ENCODE measurements at places on chromosomes 12 and 14.

DNA sequence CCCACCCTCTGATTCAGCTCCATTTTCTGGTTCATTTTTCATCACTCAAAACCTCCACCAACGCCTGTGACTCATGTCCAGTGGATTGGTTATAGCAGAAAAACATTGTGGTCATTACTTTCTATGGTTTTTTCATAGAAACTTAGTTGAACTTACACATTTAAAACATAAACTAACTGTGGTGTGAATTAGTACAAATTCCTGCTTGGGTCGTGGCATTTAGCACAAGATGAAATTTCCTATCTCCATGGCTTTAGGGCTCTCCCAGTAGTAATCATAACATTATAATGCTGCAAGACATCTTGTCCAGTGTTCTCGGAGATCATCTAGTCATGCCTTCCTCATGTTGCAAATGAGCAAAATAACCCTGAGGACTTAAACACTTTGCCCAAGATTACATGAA lies 7.1 kb downstream of the RNASE7 start:
- no peak for DNase-seq

DNA sequence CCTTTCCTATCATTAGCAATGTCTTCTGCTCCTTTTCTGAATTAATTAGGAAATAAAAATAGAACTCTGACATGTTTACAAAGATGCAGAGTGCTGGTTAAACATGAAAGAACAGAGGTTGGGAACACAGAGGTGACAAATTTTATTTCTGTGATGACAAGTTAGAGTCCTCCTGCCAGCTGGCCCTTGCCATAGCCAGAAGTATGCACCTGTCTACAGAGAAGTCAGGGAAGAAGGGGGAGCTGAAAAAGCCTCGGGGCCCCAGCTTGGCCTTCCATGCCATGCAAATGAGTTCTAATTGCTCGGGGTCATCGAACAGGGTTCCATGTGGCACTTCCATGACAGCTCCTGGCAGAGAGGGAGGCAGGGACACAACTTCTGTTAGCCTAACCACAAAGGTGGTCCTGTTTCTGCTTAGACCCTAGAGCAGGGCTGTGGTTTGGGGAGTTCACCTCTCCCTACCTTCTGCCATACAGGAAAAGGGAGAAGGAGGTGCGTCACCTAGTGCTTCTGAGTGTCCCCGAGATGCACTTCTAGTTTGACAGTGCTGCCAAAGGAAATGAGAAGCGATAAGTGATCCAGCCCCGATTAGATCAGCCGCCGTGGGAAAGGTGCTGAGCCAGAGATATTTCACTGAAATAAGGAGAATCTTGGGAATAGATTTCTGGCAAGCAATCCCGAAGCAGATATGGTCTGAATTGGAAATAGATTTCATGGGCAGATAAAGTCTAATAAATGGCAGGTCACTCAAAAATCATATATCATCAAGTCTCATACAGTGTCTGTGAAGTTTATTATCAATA lies 155.8 kb upstream of the FOXN3 start:
- no peak for DNase-seq

GRCh38 chr14:69876848-69877306 lies 2.3 kb upstream of the SMOC1 start:
- DNase-seq, result no peak

- DNase-seq, result peak; percentile 96
Measured at GRCh38 chr14:21525962-21526671, at the start of gene SALL2. Gene SALL2 (minus strand): TSS chr14:21526346. CDS start chr14:21526127, 219 bp downstream.

GRCh38 chr12:7136071-7136470 lies 5.9 kb downstream of the CLSTN3 start:
- no peak for DNase-seq

DNA sequence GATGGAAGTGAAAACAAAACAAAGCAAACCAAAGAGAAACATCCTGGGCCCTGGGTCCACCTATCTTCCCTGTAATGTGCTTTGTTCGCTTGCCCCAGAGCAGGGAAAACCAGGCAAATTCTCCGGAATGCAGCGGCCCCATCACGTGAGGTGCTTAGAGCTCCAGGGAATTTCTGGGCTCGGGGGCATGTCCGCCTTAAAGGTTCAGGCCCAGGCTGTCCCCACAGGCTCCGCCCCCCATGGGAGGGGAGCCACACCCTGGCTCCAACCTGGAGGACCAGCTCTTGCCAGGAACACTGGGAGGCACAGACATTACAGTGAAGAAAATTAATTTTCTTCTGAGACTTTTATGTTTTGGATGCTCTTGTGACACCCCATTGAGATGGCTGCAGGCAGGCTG lies 69.9 kb downstream of the RBM19 start:
- DNase-seq, result peak; percentile 40

DNA sequence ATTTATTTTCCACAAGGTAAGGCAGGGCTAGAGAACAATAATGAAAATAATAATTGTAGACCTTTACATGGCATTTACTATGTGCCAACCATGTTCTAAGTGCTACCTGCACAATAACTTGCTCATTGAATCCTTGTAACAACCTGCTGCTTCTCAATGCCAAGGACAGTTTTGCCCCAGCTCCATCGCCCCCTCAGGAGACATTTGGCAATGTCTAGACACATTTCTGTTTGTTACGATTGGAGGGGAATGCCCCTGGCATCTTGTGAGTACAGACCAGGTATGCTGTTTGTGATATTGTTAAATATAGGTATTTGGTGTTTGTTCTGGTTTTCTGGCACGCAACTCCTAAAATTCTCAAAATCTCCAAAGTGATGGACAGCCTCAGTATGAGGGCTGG lies 8.1 kb upstream of the ATXN2 start:
- no peak for DNase-seq

GRCh38 chr12:50569321-50569720 lies 64.5 kb downstream of the DIP2B start:
- no peak for DNase-seq

GRCh38 chr14:61884711-61885110 lies 122.5 kb downstream of the SNAPC1 start:
- no peak for DNase-seq

- DNase-seq, result no peak
Measured at GRCh38 chr12:99332936-99333591, 314.5 kb upstream of the GARIN6 start.

DNA sequence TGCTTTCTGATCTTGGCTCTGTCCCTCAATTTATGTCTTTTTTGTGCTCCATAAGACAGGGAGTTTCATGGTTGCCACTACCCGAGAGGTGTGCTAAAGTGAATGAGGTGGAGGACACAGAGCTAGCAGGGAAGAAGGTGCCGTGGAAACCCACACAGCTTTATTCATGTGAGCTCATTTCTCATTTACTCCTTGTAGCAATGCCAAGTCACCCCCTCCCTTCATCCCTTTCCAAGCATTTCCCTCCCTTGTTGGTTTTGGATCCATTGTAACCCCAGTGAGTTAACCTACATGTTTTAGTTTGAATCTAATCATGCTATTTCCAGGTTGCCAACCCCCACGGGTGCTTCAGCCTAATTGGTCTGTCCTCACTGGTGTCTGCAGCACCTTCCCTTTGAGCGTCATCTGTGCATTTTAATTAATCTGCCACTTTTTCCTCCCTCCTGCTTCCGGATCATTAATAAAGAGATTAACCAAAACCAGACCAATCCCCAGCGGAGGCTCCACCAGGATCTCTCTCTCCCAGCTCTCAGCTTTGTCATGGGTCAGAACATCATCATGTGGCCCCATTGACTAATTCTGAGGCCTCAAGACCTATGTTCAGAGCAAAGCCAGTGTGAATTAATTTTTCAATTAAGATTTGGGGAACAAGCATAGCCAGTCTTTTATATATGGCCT lies 56.2 kb downstream of the NTF3 start:
- DNase-seq, result no peak

- no peak for DNase-seq
Measured at GRCh38 chr14:92135269-92135668, 13.5 kb downstream of the CPSF2 start.

DNA sequence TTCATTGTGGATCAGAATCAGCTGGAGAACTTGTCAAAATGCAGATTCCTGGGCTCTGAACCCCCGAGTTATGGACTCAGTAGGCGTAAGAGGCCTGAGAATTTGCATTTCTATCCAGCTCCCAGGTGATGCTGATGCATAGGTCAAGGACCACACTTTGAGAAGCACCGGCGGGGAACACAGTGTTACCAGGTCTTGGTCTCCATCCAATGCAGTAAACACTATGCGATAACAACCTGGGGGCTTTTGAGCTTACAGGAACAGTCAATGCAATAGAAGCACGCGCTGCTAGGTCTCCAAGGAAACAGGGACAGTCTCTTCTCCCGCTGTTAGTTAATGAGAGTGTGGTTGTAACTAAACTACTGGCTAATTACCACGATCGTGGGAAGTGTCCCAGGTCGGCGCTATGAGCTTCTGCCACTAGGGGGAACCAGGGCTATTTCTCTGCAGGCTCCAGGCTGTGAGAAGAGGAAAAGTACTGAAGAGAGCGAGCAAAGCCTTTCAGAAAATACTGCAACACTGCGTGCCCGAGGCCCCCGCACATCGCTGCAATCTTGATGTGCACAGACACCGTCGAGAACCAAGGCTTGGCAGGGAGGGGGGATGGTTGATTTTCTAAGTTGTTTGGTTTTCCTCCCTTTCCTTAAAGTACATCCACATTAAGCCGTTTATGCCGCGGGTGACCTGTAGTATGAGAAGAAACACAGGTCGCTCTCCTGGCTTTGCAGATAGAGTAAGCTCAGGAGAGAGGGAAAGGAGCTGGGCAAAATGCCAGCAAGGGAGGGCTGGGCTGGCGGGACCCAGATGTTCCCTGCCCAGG lies 52.0 kb upstream of the KCNA1 start:
- DNase-seq, result peak; percentile 54

DNA sequence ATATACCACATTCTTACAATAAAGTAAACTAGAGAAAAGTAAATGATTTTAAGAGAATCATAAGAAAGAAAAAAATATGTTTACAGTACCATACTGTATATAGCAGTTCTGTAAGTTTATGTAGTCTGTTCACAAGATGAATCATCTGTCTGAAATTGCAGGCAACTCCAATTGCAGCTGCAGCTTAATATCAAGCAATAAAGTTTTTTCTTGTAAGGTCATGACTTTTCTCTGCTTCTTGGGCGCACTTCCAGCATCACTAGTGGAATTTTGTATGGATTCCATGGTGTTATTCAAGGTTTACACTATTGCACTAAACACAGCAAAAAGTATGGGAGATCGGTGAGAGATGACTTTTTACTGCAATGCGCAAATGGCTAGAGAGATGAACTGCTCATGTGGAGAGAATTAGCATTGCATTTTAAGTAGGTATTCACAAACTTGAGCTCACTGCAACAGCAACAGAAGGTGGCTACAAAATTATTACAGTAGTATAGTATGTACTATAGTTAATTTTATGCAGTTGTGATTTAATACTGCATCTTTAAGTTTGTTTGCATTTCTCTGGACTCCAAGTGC lies 445.4 kb upstream of the OR4E1 start:
- no peak for DNase-seq

DNA sequence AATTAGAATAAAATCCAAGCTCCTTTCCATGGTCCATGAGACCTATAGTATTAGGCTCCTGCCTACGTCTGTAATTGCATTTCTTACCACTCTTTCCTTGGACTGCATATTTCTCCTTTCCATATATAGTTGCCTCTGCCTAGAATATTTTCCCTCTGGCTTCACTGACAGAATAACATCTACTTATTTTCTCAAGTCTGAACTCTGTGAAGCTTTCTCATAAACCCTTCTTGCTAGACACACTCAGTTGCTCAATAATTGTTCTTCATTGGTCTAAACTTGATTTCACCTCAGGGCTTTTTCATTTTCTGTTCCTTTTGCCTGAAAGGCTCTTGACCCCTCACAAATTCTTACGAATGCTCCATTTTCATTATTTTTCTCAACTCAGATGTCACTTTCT lies 36.9 kb upstream of the KRAS start:
- DNase-seq, result no peak

- DNase-seq, result no peak
Measured at GRCh38 chr12:9114946-9115345, 773 bp downstream of the A2M start.

- no peak for DNase-seq
Measured at GRCh38 chr14:61561104-61561503, 134.2 kb upstream of the HIF1A start.

- DNase-seq, result no peak
Measured at GRCh38 chr12:76153616-76154015, 69.1 kb upstream of the NAP1L1 start.

DNA sequence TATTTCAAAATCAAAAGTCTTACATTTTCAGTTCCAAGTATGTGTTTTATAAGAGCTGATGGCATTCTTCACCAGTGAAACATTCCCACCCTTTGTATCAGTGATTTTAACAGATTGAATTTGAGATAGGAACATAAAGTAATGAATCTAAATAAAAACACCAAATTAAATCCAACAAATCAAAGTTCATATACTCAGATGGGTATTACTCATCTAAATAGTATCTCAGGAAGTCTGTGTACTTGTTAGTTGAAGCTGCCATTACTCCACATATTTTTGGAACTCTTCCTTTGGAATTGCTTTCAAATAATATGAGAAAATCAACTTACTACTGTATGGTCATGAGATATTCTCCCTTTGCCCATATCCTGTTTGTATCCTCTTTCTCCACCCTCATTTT lies 89.1 kb downstream of the MIA2 start:
- no peak for DNase-seq

- no peak for DNase-seq
Measured at GRCh38 chr12:20370866-20371519, 2.7 kb downstream of the PDE3A start.

DNA sequence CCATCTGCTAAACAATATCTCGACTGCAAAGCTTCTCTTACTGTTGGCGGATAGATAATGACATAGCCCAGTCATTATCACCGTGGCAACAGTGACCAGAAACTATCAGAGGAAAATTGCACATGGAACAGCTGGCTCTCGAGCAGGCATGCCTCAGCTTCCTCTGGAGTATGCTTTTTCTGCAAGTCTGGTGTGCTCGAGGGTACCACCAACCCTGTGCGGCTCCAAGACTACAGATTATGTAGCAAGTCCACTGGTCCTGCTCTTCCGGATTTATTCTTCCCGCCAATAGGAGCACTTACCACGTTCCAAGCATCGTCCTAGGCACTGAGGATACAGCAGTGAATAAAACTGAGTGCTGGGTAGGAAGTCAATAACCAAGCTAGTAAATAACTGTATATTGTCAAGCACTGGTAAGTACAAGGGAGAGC lies 1.4 kb upstream of the GLRX5 start:
- DNase-seq, result no peak

GRCh38 chr14:105064721-105065143 lies 498 bp downstream of the GPR132 start:
- no peak for DNase-seq

- no peak for DNase-seq
Measured at GRCh38 chr14:67569011-67569650, 30.9 kb downstream of the PIGH start.

DNA sequence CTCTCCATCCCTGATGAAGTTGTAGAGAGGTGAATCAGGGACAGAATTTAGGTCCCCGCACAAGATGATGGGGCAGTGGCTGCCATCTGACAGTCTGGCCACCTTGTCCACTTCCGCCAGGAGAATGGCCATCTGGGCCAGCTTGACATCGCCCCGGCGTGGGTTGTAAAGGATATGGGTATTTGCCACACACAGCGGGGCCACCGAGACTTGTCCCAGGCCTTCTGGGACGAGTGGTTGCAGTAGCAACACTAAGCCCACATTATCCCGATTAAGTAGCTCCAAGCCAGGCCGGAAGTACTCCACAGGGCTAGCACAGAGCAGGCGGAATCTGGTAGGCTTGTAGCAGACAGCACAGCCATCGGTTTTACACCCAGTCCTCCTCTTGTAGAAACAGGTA lies 6.2 kb downstream of the ANGEL1 start:
- DNase-seq, result no peak

GRCh38 chr12:88367231-88367630 lies 213.0 kb downstream of the KITLG start:
- DNase-seq, result no peak

- DNase-seq, result no peak
Measured at GRCh38 chr12:75452675-75453330, 27.8 kb upstream of the GLIPR1 start.

GRCh38 chr12:104010606-104011169 lies 39.3 kb downstream of the GLT8D2 start:
- no peak for DNase-seq
